ENCODE measurements at places on chromosomes 11 and 22.

DNA sequence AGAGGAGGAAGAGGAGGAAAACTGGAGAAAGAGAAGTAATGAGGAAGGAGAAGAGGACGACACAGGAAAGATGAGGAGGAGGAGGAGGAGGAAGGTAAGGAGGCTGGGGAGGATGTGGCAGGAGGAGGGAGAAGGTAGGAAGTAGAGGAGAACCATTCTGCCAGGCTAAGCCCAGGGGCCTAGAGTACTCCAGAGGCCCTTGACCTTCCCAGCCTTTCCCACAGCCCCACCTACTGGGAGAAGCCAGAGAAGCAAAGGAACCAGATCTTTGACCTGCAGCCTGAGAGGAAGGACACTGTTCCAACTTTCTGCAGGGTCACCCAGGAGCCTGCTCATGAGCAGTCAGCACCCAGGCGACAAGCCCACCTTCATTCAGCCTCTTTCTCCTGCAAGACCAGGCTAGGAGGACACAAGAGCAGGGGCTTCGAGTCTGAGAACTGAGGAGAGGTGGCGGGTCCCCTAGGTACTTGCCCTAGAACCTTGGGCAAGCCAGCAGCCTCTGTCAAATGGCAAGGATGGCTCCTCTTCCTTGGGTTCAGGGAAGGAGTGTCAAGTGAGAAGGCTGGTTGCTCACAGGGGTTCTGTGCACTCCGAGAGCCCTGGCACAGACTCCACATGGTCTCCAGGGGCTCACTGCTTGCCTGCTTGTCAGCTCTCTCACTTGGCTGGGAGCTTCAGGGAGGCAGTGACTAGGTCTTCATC is 27.9 kb upstream of the OAF start:
- peak; percentile 55 for DNase-seq

DNA sequence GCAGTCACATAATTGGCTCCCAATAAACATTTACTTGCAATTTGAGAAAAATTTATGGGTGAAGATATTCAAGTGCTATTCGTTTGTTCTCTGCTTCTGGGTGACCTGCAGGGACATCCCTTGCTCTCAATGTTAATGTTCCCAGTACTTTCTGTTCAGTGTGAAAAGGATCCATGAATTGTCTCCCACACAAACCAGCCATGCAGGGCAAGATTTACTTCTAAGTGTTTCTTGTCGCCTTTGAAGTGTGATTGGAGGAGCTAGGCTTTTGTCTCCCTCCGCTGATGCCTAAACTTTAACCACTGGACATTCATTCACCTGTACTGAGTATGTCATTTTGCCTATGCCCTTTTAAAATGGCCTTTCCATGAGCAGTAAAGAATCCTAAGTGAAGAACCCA is 66.4 kb upstream of the ADA2 start:
- no peak for DNase-seq

- DNase-seq: no peak
Observed at GRCh38 chr22:42366806-42367581, 65.2 kb downstream of the NFAM1 start.

DNA sequence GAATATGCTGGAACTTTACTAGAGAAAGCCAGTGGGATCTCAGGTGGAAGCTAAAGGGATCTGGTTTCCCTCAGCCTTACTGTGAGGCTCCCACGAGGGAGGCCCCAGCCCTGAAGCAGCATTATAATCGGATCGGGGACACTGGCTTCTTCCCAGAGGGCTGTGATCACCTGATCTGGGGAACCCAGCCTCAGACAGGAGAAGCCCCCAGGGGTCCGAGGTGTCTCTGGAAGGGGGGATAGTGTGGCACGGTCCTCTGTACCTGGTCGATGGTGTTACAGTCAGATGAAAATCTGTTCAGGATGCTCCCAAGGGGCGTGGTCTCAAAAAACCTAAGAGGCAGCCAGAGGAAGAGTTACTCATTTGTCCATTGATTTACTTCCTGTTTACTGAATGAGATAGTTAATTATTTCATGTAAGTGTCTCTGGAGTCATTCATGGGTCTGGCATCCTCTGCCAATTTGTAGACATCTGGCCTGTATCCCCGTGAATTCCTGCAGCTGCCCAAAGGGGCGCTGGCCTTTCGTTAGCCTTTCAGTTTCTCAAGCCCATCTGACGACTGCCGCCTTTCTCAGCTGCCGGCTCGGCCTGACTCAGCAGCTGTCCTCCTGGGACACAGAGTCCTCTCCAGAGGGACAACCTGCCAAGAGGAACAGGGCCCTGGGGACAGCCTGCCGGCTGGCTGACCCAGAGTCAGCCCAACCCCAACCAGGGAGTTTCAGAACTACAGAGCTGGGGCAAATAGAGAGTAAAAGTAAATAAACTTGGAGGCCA is 17.0 kb upstream of the KCNJ11 start:
- peak; percentile 50 for DNase-seq

DNA sequence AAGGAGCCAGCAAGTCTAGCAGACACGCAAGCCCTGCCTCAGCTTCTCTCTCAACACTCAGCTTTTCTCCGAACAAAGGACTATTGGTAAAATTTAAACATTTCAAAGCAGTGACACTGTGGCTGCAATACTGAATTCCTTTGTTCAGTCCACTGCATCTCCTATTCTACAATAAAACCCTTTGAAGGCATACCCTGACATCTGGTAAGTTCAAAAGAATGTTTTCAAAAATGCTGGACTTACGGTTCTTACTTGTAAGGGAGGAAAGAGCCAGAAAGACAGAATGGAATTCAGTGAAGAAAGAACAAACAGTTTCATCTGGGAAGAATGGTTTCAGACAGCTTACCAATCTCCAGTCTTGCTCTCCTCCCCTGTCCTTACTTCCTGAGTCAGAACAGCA is 12.7 kb upstream of the OR8K1 start:
- no peak for DNase-seq

- peak; percentile 47 for DNase-seq
Observed at GRCh38 chr11:57513911-57514537, 1.5 kb downstream of the SLC43A1 start.

GRCh38 chr11:45919806-45920530 is 2.3 kb upstream of the PEX16 start:
- DNase-seq: peak; percentile 67

GRCh38 chr11:79331203-79331901 is 109.5 kb downstream of the TENM4 start:
- DNase-seq: peak; percentile 12
